ENCODE measurements at places on chromosomes 13 and 19. TPM values are rescaled to one million over a fixed set of nuclear protein-coding genes. Genes with fewer than 3 reads are reported as not detected.

The LIN7B gene
- 4.4 TPM for polyA plus RNA-seq

The ZNF8 gene
- 3.7 TPM for polyA plus RNA-seq

The LRRC25 gene
- polyA plus RNA-seq, result not detected

The QPCTL gene
- 26.0 TPM for polyA plus RNA-seq

The COX6B1 gene
- 759 TPM for polyA plus RNA-seq

The SWSAP1 gene
- 4.8 TPM for polyA plus RNA-seq

The DHDH gene
- not detected for polyA plus RNA-seq

The RDH8 gene
- polyA plus RNA-seq, result not detected

The OR4F17 gene
- not detected for polyA plus RNA-seq

The SIGLEC12 gene
- polyA plus RNA-seq, result not detected

The TMPRSS9 gene
- not detected for polyA plus RNA-seq

DNA sequence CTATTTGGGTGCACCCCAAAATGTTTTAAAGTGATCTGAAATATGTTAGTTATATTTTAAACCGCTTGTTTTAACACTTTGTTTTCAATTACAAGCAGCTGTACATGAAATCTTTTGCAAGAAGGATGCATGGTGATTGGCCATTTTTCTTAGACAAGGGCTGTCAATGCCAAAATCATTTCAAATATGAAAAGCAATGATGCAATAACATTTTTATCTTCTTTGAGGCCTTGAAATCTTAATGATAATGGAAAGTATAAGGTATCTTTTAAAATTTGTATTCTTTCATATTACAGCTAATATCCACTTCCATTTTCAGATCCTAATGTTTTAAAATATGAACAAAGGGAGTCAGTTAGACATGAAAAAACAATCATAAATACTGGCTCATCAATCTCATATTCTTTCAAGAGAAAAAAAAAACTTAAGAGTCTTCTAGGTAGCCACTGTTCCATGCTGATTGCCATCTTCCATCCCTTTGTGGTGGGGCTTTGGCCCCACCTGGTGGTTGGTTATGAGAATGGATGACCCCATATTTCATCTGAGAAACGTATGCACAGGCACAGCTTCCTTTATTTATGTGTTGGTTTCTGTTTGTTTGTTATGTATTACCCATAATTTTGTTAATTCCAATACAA lies 330.3 kb upstream of the MIR17HG start:
- DNase-seq, result peak; percentile 12

- no peak for DNase-seq
These were observed 73.8 kb downstream of the CCDC70 start for GRCh38 chr13:51935326-51936171.

DNA sequence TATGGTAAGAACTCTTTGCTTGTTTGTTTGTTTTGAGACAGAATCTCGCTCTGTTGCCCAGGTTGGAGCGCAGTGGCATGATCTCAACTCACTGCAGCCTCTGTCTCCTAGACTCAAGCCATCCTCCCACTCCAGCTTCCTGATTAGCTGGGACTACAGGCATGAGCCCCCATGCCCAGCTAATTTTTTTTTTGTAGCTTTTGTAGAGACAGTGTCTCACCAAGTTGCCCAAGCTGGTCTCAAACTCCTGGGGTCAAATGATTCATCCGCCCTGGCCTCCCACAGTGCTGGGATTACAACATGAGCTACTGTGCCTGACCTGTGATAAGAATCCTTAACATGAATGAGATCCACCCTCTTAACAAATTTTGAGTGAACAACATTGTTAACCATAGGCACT lies 183.9 kb upstream of the TSHZ3 start:
- DNase-seq, result no peak

DNA sequence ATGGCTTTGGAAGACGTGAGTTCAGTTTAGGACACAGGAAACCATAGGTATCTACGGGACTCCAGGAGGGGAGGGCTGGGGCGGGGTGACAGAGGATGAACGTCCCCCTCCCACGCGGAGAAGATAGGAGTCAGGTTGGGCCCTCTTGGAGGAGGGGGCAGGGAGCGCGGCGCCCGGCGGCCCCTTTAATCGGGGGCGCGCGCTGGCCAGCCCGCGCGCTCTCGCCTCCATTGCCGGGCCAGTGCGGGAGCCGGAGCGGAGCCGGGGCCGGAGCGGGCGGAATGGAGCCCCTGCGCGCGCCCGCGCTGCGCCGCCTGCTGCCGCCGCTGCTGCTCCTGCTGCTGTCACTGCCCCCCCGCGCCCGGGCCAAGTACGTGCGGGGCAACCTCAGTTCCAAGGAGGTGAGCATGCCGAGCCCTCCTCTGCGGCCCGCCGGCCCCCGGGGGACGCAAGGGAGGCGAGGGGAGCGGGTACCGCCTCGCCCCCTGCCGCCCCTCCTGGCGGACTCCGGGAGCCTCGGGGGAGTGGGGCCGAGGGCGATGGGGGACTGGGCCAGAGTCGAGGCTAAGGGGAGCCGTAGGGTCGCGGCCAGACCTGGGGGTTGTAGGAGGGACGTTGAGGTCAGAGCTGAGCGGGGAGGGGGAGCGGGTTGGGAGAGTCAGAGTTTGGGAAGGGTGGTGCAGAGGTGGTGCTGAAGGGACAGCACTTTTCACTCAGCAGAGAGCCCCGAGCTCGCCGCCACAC lies at the start of gene TMEM145:
Gene TMEM145 (plus strand): TSS at position 214 of the 744 bp plus-strand sequence. CDS start 68 bp downstream, at position 282.
- peak; percentile 19 for DNase-seq

GRCh38 chr19:47363758-47364531 lies 14.8 kb downstream of the DHX34 start:
- peak; percentile 85 for DNase-seq

- DNase-seq, result no peak
These were observed 1.9 kb upstream of the MEF2B start for GRCh38 chr19:19171821-19172532.

DNA sequence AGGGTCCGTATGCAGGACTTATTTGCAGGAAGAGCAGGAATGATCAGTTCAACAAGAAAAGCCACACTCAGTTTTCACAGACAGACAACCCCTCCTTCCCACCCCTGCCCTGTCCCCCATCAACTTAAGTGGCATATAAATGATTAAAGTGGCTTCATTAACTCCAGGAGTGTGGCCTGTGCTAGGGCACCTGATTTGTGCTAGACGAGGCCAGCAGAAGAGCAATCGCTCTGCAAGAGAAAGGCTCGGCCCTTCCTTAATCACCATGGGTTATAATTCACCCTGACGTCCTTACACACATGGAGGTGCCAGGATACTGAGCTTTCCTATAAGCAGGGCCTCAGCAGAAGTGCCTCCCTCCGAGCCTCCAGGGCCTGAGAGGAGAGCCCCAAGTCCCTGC lies 14.6 kb downstream of the C19orf12 start:
- DNase-seq, result no peak

- DNase-seq, result no peak
These were observed 1129.3 kb downstream of the SLITRK5 start for GRCh38 chr13:88800505-88800904.

DNA sequence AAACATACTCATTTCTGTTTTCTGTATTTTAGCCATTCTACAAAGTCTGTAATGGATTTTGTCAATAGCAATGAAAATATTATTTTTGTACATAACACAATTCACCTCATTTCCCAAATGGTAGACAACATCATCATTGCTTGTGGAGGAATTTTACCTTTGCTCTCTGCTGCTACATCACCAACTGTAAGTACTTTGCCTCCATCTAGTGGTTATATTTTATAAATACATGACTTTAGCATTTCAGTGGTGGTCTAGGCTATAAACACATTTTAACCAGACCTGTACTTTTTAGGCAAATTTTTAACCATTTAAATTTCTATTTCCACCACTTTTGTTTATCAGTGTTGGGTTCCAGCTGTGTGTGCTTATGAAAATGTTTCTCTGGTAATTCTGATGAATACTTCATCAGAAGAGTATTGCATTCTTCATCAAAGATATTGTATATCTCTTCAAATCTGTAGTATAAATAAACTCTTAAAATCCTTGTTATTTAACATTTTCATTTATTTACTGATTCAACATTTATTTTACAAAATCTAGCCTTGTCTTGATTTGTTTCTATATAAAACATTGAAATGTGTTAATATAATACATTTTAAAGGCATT lies 222.4 kb downstream of the NBEA start:
- peak; percentile 59 for DNase-seq

DNA sequence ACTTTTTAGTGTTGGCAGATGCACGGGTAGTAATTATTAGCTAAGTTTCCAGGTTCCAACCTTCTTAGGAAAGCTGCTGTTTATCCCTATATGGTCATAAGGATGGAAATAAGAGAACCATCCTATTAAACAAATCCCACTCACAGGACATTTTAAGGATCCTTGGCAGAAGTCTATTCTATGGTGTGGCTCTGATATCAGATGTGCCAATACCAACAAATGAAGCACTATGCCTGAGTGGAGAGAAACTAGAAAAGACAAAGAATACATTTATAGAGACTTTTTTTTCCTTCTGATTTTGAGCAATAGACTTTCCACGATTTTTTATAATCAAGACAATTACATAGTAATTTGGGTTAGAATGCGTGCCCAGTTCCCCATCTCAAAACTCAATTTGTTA lies 12.6 kb downstream of the PCDH17 start:
- DNase-seq, result no peak

GRCh38 chr19:30228835-30229524 lies 143.2 kb upstream of the ZNF536 start:
- DNase-seq, result no peak

DNA sequence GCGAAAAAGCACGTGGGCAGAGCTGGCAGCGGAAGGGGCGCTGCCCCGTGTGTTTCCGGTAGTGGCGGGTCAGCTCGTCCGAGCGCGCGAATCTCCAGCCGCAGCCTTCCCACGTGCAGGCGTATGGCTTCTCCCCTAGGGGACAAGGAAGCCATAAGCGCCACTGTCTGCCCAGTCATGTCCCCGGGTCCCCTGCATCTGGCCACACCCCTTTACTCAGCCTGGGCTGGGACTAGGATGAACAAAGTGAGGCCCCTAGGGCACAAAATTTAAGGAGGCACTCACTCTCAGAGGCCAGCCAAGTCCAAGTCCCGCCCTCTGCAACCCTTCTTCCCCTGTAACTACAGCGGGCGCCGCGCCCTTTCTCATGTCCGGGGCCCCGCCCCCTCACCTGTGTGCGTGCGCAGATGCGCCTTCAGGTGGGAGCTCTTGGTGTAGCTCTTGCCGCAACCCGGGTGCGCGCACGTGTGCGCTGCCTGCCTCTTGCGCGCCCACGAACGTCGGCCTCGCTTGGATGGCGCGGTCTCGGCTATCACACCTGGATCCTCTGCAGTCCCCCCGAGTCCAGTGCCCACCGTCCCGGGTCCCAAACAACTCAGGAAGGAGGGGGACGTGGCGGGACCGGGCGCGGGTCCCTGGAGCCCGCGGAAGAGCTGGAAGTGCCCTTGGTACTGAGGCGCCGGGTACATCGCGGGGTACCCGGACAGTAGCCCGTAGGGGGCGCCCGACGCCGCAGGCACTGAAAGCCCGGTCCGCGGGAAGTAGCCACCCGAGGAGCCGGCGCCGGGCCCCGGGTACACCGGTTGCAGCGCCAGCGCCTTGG lies 1.9 kb downstream of the KLF1 start:
- DNase-seq, result peak; percentile 45

DNA sequence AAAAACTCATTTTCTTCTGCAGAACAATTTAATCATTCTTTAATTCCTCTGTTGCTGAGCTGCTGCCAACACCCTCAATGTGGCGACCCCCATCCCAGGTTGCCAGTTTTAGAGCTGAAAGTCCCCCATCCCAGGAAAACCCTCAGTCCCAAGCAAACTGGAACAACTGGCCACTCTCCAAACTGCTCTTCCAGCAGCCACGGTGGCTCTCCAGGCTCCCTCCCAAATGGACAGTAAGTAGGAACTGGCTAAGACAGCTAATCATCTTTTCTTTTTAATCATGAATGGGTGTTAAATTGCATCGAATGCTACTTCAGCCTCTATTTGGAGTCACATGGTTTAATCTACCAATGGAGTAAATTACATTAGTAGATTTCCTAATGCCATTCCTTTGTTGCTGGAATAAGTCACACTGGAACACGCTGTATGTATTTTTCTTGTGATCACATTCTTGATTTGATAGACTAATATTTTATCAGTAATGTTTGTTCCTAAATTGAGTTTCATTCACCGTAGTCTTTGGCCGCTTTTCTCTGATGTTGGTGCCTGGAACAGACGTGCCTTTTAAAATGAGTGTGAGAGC lies 33.7 kb upstream of the VSTM2B start:
- DNase-seq, result no peak

- DNase-seq, result peak; percentile 55
These were observed 15.6 kb upstream of the NBEA start for GRCh38 chr13:34926508-34926907.

GRCh38 chr13:113864273-113864890 lies 506 bp upstream of the GAS6 start:
- DNase-seq, result peak; percentile 20

All from endothelial cell of umbilical vein (primary cell).